Camera-type eye (tissue), 1 donor: ENCODE measurements at places on chromosomes 5 and 9. TPM values are rescaled to one million over a fixed set of nuclear protein-coding genes. Genes with fewer than 3 reads are reported as not detected.

Gene CEL
- total RNA-seq = 0.77 TPM

Gene SEC61B
- total RNA-seq = 41.0 TPM

Gene GNE
- total RNA-seq = 46.5 TPM

Gene UGCG
- 78.5 TPM for total RNA-seq

Gene NUTM2F
- total RNA-seq = not detected

Gene IL9
- total RNA-seq = not detected

Gene NELFB
- total RNA-seq = 39.1 TPM

Gene SLC25A2
- not detected for total RNA-seq

Gene EIF4E1B
- 0.55 TPM for total RNA-seq

Gene OSMR
- total RNA-seq = 13.9 TPM

Gene PCDHB4
- 4.5 TPM for total RNA-seq

Gene TTC16
- not detected for total RNA-seq

Gene CRHBP
- total RNA-seq = 3.2 TPM

Gene CAPSL
- total RNA-seq = not detected

Gene SPINK7
- total RNA-seq = not detected

Gene IQGAP2
- 57.8 TPM for total RNA-seq

Gene PCDHGC4
- 25.1 TPM for total RNA-seq

Gene VDAC1
- total RNA-seq = 159 TPM

Gene DCTN3
- total RNA-seq = 93.5 TPM

Gene STK32A
- total RNA-seq = 17.7 TPM

Gene PCDHB14
- 13.5 TPM for total RNA-seq
